A549 treated with AZD2906 at 1 μM for 4 hours (cell line): ENCODE measurements at places on chromosomes 2 and 18. TPM values are rescaled to one million over a fixed set of nuclear protein-coding genes. Genes with fewer than 3 reads are reported as not detected.

TBR1 gene
- 0.01 to 0.20 TPM (median 0.06 TPM) in 4 of 5 replicates, not detected in the other for total RNA-seq

PLA2R1 gene
- 1.7 to 2.8 TPM (median 2.3 TPM) in 5 replicates for total RNA-seq

CTAGE1 gene
- total RNA-seq, result not detected in 5 replicates

CHRNG gene
- total RNA-seq, result not detected in 5 replicates

TCF23 gene
- total RNA-seq, result not detected in 5 replicates

KLHL30 gene
- 0.16 to 0.25 TPM (median 0.22 TPM) in 5 replicates for total RNA-seq

UGT1A8 gene
- total RNA-seq, result 0.03 to 0.10 TPM (median 0.07 TPM) in 3 of 5 replicates, not detected in the others

PROKR1 gene
- 0.01 TPM in 1 of 5 replicates, not detected in the others for total RNA-seq

GAREM2 gene
- total RNA-seq, result 6.1 to 8.0 TPM (median 7.4 TPM) in 5 replicates

RGPD8 gene
- 2.2 to 3.8 TPM (median 2.6 TPM) in 5 replicates for total RNA-seq

EMILIN1 gene
- total RNA-seq, result 0.21 to 0.56 TPM (median 0.46 TPM) in 5 replicates

RNF25 gene
- 41.8 to 51.5 TPM (median 48.1 TPM) in 5 replicates for total RNA-seq

NFATC1 gene
- total RNA-seq, result 5.1 to 6.9 TPM (median 6.5 TPM) in 5 replicates

MC2R gene
- total RNA-seq, result not detected in 5 replicates

PPP1R1C gene
- 1.3 to 2.1 TPM (median 1.6 TPM) in 5 replicates for total RNA-seq

ALPI gene
- 0.05 TPM in 1 of 5 replicates, not detected in the others for total RNA-seq

EFEMP1 gene
- 27.8 to 54.7 TPM (median 39.6 TPM) in 5 replicates for total RNA-seq

KYNU gene
- 215 to 277 TPM (median 220 TPM) in 5 replicates for total RNA-seq

SERPINB12 gene
- total RNA-seq, result not detected in 5 replicates

CPO gene
- total RNA-seq, result 0.05 to 0.11 TPM (median 0.09 TPM) in 4 of 5 replicates, not detected in the other

NEU4 gene
- 0.13 to 0.40 TPM (median 0.21 TPM) in 5 replicates for total RNA-seq

LBX2 gene
- total RNA-seq, result 3.2 to 4.3 TPM (median 3.8 TPM) in 5 replicates

AFF3 gene
- 0.01 to 0.06 TPM (median 0.02 TPM) in 5 replicates for total RNA-seq

ACKR3 gene
- 9.3 to 15.6 TPM (median 10.9 TPM) in 5 replicates for total RNA-seq

AOX1 gene
- 4.6 to 8.3 TPM (median 5.3 TPM) in 5 replicates for total RNA-seq

SCN2A gene
- total RNA-seq, result 0.03 TPM in 1 of 5 replicates, not detected in the others

DYNAP gene
- total RNA-seq, result not detected in 5 replicates

FAP gene
- 0.08 to 0.11 TPM (median 0.09 TPM) in 3 of 5 replicates, not detected in the others for total RNA-seq

RAPGEF4 gene
- 0.16 to 0.35 TPM (median 0.18 TPM) in 5 replicates for total RNA-seq
